Left hindlimb (tissue), 1 donor: ENCODE measurements at places on chromosomes 4 and X.

DNA sequence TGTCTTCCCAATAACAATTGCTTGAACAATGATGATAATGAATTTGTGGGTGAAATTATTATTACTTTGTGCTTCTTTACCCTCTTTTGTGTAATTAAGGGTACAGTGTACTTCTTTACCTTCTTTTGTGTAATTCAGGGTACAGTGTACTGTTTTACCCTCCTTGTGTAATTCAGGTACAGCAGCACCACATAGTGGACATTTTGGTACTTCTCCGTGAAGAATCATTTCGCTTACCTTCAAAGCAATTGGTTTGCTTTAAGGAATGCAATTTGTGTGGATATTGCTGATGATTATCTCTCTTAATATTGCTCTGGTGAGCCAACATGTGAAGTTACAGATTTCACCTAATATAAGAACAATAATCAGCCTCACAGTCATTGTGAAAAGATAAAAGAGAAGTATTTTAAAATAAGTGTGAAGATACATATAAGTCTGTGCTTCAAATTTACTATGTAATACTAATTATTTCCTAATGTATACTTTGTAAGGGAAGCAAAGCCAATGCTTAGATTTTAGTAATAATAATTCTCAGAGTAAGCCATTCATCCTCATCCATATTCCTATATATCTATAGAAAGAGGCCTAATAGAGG lies 27.2 kb upstream of the SEC24B start:
- DNase-seq, result no peak

- no peak for DNase-seq
These were observed 2.6 kb upstream of the TRPC5 start for GRCh38 chrX:112085149-112085548.

DNA sequence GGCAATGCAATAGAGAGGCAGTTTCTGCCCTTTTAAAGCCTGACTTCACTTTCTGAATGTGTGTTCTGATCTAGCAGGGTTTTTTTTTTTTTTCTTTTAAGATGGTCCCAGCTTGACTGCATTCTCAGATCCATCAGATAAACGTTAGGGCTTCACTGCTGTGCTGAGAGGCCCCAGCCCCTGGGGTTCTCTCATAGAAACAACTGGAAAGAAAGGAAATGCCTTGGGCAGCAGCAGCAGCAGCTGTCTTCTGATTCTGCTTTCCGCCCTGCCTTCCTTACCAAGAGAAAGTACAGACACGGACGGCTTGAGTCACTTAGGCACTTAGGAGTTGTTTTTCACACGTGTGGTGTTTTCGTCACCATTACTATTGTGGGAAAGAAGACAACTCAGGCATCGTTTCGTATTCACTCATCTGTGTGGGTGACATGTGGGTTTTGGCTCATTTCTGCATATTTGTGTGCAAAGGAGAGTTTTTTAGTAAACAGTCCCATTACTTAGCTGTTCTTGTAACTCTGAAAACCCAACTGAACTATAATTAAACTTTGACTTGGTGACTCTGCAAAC lies 172.0 kb downstream of the PTTG2 start:
- DNase-seq, result peak; percentile 76

- DNase-seq, result no peak
These were observed 39.5 kb upstream of the ZNF330 start for GRCh38 chr4:141180991-141181761.

GRCh38 chrX:31652650-31653049 lies 580.8 kb upstream of the FTHL17 start:
- DNase-seq, result no peak

GRCh38 chrX:13339607-13340006 lies 19.8 kb upstream of the ATXN3L start:
- no peak for DNase-seq
